ENCODE measurements at places on chromosomes 16 and 17. TPM values are rescaled to one million over a fixed set of nuclear protein-coding genes. Genes with fewer than 3 reads are reported as not detected.

The CDH16 gene
- 0.36 TPM for total RNA-seq

The HNF1B gene
- 25.6 TPM for total RNA-seq

The HOXB8 gene
- 7.2 TPM for total RNA-seq

The ZACN gene
- total RNA-seq: 0.16 TPM

The CSH2 gene
- total RNA-seq: not detected

The KRT25 gene
- total RNA-seq: not detected

The FBXW10B gene
- total RNA-seq: 4.1 TPM

The AXIN2 gene
- 0.95 TPM for total RNA-seq

The BRD7 gene
- 63.4 TPM for total RNA-seq

The KRTAP4-5 gene
- not detected for total RNA-seq

The AGRP gene
- not detected for total RNA-seq

The NAGPA gene
- 18.1 TPM for total RNA-seq

The TPSD1 gene
- total RNA-seq: not detected

The RAB37 gene
- 1.4 TPM for total RNA-seq

The TBC1D3 gene
- total RNA-seq: not detected

The ELMO3 gene
- total RNA-seq: 1.3 TPM

The SLC16A11 gene
- total RNA-seq: not detected

The USH1G gene
- total RNA-seq: 0.10 TPM

The AATK gene
- 0.28 TPM for total RNA-seq

The SLC35G6 gene
- not detected for total RNA-seq

The GLOD4 gene
- total RNA-seq: 93.4 TPM

The TMC7 gene
- 7.2 TPM for total RNA-seq

The PLA2G10 gene
- 0.27 TPM for total RNA-seq

The ATP2C2 gene
- total RNA-seq: 0.10 TPM
